CD4-positive, alpha-beta T cell (primary cell): ENCODE measurements at places on chromosomes 3 and 15. TPM values are rescaled to one million over a fixed set of nuclear protein-coding genes. Genes with fewer than 3 reads are reported as not detected.

The FOXB1 gene
- 0.19 TPM for total RNA-seq

The RASL12 gene
- total RNA-seq, result not detected

DNA sequence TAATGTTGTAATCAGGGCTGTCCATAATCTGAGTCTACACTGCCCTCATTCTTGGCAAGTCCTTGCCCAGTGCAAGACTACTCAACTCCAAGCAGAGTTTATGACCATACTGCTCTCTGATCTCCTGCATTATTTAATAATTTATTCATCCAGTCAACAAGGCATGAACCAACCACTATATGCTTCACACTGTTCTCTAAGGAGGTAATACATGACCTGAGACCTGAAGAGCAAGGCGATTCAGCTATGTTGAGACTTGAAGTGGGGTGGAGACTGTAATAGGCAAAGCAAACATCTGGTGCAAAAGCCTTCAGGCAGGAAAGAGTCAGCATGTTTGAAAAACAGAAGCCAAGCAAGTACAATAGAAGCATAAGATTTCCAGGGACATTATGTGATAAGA lies 1362.8 kb downstream of the ROBO2 start:
- DNase-seq, result no peak

DNA sequence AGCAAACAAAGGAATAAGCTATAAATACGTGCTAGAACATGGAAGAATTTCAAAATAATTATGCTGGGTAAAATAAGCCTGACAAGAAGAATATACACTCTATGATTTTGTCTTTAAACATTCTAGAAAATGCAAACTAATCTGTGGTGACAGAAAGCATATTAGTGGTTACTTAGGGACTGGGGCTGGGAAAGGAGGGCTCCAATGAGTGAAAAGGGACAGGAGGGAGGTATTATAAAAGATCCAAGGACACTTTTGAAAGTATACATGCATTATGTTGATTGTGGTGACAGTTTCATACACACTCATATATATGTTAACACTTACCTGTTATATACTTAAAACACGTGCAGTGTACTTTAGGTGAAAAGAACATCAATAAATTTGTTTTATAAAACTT lies 23.0 kb downstream of the MYH15 start:
- DNase-seq, result no peak

GRCh38 chr3:22358334-22358733 lies 607.3 kb upstream of the ZNF385D start:
- DNase-seq, result no peak
